NCI-H460 (cell line): ENCODE measurements at places on chromosomes 11 and 22. TPM values are rescaled to one million over a fixed set of nuclear protein-coding genes. Genes with fewer than 3 reads are reported as not detected.
A peak's percentile ranks its signal among the peaks of the same experiment; 100 is the strongest.

COX8A gene
- 418 and 605 TPM in 2 replicates for total RNA-seq

PVALB gene
- not detected in 2 replicates for total RNA-seq

ANKK1 gene
- 0.12 TPM in 1 of 2 replicates, not detected in the other for total RNA-seq

IRAG1 gene
- not detected in 2 replicates for total RNA-seq

CARNS1 gene
- total RNA-seq, result 0.09 and 0.12 TPM in 2 replicates

SHANK3 gene
- total RNA-seq, result 0.98 and 1.2 TPM in 2 replicates

RBM4 gene
- total RNA-seq, result 64.3 and 69.4 TPM in 2 replicates

KRTAP5-2 gene
- total RNA-seq, result not detected in 2 replicates

PPP6R3 gene
- 92.6 and 99.9 TPM in 2 replicates for total RNA-seq

DNA sequence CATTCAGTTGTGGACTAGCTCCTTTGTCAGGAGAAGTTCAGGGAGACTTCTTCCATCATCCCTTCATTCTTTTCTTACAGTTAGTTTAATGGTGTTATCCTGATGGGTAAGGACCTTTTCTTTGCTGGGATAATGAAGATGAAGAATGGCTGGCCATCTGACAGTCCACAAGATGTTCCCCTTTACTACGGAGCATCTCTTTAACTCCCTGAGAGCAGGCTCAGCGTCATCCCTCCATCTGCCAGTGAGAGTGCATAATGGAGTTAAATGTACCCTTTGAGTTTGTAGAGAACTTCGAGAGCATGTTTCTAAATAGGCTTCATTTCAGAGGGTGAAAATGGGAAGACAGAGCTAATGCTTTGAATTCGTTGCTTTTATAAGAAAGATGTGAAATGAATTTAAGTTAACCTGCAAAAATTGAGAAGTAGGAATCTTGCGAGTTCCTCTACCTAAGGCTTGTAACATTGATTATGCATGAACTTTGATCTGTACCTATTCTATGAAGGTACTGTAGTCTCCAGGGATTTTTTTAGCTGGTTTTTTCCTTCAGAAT lies 1.7 kb downstream of the EP300 start:
- peak; percentile 8 for DNase-seq

DNA sequence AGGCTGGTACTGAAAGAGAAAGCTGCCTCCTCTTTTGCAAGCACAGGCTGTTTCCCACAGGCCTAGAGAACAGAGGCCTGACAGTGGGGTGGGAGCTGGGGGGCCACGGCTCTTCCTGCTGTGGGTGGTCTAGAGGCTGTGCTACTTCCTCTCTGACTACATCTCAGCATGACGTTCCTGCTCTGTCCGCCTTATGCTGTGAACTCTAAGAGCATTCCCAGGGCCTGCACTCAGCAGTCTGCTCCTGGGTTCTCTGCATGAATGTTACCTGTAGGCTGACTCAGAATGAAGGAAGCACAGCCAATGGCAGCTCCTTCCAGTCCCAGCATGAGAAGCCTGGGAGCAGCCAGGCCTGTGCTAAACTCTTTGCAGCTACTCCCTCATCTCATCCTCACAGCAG lies 534.3 kb downstream of the NTM start:
- no peak for DNase-seq

GRCh38 chr11:95655536-95655935 lies 134.0 kb downstream of the FAM76B start:
- no peak for DNase-seq

DNA sequence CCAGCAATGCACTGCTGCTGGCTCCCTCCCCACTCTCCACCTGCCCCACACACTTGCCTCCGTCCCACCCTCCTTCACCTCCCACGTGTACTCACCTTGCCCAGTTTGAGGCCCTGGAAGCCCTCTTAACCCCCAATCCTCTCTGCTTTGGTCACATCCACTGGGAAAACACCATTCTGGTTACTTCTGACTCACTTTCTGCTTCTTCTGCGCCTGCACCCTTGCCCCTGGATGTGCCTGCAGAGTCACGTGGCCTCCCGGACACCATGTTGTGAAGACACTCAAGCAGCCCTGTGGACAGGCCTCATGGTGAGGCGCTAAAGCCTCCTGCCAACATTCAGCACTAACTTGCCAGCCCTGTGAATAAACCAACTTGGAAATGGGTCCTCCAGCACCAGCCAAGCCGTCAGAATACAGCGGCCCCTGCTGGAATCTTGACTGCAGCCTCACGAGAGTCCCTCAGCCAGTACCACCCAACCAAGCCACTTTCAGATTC lies 2.6 kb upstream of the NAALADL1 start:
- no peak for DNase-seq

DNA sequence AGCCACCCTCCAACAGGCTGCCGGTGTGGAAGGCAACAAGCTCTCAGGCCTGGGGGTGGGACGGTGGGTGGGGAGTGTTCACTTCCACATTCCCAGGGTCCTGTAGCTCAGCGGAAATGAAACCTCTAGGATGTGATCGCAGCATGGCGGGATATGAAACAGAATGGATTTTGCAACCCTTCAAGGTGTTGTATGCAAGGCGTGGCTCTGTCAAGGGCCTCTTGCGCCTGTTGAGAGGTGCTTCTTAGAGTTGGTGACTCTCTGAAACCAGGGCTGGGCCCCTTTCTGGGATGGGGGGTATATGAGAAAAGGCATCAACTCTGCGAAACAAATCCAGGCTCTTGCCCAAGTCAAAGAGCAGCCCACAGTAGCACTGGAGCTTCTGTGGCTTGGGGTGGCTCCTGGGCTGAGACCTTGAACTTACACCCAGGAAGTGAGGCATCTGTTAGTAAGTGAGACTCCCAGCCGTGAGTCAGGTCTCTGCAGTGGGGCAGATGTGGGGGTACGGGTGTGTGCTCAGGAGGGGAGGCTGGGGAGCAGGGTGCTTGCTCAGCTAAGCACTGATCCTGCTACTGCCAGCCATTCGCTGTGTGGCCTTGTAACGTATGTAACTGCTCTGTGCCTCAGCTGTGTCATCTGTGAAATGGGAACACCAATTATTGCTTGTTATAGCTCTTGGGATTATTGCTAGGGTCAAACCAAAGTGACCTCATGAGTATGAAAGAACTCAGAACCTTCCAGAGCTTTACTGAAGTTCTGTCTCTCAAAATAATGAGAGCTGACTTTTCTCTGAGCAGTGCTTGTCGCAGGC lies 28.3 kb downstream of the NECTIN1 start:
- DNase-seq, result no peak

DNA sequence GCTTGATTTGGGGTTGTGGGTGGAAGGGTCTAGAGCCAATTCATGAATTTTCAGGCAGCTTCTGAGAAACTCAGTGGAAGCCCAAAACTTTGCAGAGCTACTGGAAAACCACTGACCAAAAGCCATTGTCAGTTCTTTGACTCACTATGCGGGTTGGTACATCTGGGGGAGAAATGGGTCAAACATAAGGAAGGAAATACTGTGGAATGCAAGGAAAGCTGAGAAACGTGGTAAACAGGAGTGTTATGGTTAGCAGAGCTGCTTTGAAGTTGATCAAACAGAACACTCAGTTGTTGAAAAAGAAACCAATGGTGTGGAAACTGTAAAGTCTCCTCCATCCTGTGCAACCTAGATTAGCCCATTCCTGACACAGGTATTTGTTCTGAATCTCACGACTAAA lies 6.3 kb upstream of the ABTB2 start:
- no peak for DNase-seq

GRCh38 chr22:44390613-44390970 lies 77.8 kb upstream of the SHISAL1 start:
- DNase-seq, result no peak

DNA sequence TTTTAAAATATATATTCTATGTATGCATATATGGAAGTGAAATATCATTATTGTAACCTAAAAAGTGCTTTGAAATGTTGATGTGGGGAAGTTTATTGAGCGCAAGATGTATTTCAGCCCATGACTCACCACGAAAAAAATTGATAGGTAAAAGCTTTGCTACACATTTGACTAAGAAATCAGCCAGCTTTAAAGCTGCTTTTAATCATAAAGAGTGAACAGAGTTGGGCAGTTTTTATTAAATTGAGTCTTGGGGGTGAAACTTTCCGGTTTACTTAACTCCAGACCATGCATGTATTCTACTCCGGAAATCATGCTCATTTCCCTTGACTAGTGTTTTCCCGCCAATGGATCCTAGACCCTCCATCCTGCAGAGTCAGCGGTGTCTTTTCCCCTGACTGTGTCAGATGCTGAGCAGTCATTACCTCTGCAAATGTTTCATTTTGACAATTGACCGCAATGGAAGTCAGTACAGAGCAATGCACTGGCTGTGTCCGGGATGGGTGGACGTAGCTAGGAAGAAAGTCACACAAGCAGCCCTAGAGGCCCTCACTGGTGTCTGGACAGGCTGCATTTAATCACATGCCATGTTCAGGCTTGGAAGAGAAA lies 47.2 kb upstream of the MPEG1 start:
- DNase-seq, result no peak

DNA sequence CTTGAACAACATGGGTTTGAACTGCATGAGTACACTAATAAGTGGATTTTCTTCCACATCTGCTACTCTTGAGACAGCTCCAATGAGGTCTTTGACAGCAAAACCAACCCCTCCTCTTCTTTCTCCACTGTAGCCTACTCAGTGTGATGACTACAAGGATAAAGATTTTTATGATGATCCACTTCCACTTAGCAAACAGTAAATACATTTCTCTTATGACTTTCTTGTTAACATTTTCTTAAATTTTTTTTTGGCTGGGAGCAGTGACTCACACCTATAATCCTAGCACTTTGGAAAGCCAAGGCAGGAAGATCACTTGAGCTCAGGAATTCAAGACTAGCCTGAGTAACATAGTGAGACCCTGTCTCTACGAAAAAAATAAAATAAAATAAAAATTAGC lies 9.9 kb upstream of the EIF4G2 start:
- no peak for DNase-seq

GRCh38 chr22:45120931-45121330 lies 42.8 kb upstream of the NUP50 start:
- DNase-seq, result no peak

- DNase-seq, result no peak
Observed at GRCh38 chr11:126469311-126469710, 113.8 kb downstream of the ST3GAL4 start.

- peak; percentile 2 for DNase-seq
Observed at GRCh38 chr11:69497221-69497787, 15.8 kb downstream of the LINC01488 start.

GRCh38 chr11:130831506-130831905 lies 84.8 kb downstream of the SNX19 start:
- DNase-seq, result no peak

- no peak for DNase-seq
Observed at GRCh38 chr11:112612250-112612849, 348.9 kb upstream of the NCAM1 start.

DNA sequence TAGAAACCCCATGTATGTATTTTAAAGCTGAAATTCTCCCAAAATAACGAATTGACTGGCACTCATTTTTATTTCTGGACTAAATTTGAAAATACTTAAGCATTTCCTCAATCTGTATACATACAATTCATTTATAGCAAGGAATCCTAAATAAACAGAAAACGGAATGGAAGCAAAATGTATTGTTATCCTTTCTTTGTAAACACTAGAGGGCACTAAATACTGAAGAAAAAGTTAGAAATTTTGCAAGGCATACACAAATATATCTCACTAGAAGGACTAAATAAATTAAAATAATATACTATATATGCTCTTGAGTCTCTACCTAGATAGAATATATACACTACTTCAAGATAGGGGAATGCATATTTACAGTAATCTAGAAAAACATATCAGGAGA lies 23.1 kb upstream of the ANO5 start:
- DNase-seq, result no peak

GRCh38 chr11:16603890-16604793 lies 134.3 kb upstream of the C11orf58 start:
- DNase-seq, result no peak

DNA sequence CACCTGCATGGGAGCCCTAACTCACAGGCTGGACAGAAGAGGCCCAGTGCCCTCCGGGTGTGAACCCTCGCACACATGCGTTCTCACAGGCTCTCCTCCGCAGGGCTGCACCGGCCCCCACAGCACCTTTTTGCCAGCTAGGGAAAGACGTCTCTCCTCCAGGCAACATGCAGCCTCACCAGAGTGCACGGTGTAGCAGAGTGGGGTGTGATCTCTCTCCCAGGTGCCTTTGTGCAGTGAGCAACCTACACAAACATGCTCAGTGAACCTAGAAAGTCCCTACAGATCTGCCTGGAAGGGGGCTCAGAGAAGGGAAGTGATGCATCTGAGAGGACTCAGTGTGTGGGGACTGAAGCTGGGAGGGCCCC lies 3.7 kb upstream of the CARNS1 start:
- no peak for DNase-seq

- no peak for DNase-seq
Observed at GRCh38 chr11:9687711-9688477, 24.0 kb downstream of the SWAP70 start.

GRCh38 chr22:22578702-22579424 lies 19.8 kb upstream of the PRAME start:
- DNase-seq, result no peak

DNA sequence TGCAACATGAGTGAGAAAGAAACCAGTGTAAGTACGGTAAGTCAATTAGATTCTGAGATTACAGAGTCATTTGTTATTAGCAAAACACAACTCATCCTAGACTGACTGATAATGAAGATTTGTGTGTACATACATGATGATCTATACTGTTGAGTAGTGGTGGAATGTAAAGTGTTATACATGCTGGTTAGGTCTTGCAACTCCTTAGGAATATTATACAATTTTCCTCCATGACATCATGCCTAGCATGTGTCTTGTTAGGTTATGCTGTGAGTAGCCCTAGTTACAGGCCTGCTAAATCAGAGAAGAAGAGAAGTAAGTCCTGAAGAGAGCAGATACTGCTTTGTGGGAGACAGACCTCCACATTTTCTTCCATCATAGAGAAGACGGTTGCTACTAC lies 880.6 kb downstream of the LUZP2 start:
- no peak for DNase-seq

GRCh38 chr11:46367244-46367915 lies 14.1 kb upstream of the MDK start:
- no peak for DNase-seq

GRCh38 chr11:11668274-11668673 lies 46.5 kb upstream of the GALNT18 start:
- DNase-seq, result no peak

DNA sequence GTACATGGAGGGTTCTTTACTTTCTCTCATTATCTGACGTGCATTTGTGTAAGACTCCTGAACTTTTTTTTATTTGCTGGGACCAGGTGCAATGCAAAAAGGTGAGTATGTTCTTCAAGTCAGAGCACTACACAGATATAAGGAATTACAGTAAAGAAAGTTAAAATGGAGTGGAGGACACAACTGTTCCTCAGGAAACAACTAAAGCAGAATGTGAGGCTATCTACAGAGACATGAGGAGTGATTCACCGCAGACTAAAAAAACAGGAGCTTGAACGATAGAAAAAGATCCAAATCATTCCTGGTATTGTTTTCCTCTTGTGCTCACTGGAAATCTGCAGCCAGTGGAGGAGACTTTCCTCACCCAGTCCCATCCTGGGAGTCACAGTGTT lies 106.2 kb downstream of the ABTB2 start:
- no peak for DNase-seq
